ENCODE measurements at places on chromosomes 12 and 14. TPM values are rescaled to one million over a fixed set of nuclear protein-coding genes. Genes with fewer than 3 reads are reported as not detected.
A peak's percentile ranks its signal among the peaks of the same experiment; 100 is the strongest.

- H3K4me1 ChIP-seq = no peaks in the 10 kb centered on the region
- peaks cover 4% of the 10 kb centered on the region for H3K36me3 ChIP-seq
- no peak overlapping the region for H3K4me3 ChIP-seq
- peak; percentile 62 for DNase-seq
These were observed 24.5 kb downstream of the WDR20 start for GRCh38 chr14:102164241-102164641.

DNA sequence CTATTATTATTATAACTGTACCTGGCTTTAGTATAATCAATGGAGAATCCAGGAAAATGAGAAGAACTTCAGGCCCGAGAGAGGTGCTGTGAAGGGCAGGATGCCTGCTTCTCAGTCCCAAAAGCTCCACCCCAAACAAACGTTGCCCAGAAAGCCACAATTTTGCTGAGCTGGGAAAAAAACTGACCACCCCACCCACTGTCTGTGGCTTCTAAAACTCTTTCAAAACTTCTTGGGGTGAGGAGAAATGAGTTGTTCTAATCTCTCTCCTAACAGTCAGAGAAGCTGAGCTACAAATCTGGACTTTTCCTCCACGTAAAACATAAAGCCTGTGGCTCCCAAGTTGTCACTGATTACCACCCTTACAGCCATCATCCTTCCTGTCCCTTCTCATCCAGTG is 13.4 kb downstream of the VDR start:
- H3K4me3 ChIP-seq = no peak overlapping the region
- H3K27ac ChIP-seq = no peak overlapping the region
- H3K36me3 ChIP-seq = peaks cover 9% of the 10 kb centered on the region
- peaks cover 13% of the 10 kb centered on the region for H3K4me1 ChIP-seq
- no peak for DNase-seq

GRCh38 chr12:54341378-54342300 is 16.7 kb downstream of the COPZ1 start:
- H3K4me3 ChIP-seq = no peak overlapping the region
- H3K27me3 ChIP-seq = no peaks in the 10 kb centered on the region
- no peak for DNase-seq
- H3K36me3 ChIP-seq = peaks cover 55% of the 10 kb centered on the region

The GALC gene
- total RNA-seq = 23.6 TPM

GRCh38 chr14:89283327-89284060 is 133.5 kb downstream of the FOXN3 start:
- peaks cover 12% of the 10 kb centered on the region for H3K4me1 ChIP-seq
- no peaks in the 10 kb centered on the region for H3K36me3 ChIP-seq
- H3K4me3 ChIP-seq = no peak overlapping the region
- DNase-seq = no peak
- H3K27ac ChIP-seq = no peak overlapping the region
- H3K27me3 ChIP-seq = no peaks in the 10 kb centered on the region

The KCNC2 gene
- not detected for total RNA-seq

- H3K36me3 ChIP-seq = no peaks in the 10 kb centered on the region
- H3K4me1 ChIP-seq = peaks cover 5% of the 10 kb centered on the region
- H3K4me3 ChIP-seq = no peak overlapping the region
- H3K27me3 ChIP-seq = no peaks in the 10 kb centered on the region
- no peak overlapping the region for H3K27ac ChIP-seq
These were observed 280.2 kb upstream of the PWP1 start for GRCh38 chr12:107405436-107405835.
